ENCODE measurements at places on chromosomes 1 and 21.

DNA sequence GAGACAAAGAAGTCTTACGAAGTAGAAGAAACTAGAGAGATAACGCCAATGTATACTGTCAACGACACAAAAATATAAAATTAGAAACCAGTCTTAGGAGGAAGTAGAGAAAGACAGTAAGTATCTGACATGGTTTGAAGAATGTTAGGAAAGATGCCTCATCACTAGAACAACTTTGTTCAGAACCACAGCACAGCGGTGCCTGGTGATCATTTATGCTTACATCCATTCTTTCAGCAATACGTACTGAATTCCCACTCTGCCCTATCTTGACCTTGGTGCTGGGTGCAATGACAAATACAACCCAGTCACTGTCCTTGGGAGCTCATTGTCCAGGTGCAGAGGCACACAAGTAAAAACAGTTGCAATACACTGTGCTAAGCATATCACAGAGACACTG, 104.4 kb downstream of the TM2D1 start:
- DNase-seq, result no peak

- DNase-seq, result no peak
These were observed 713 bp upstream of the HMGCL start for GRCh38 chr1:23825762-23826522.

GRCh38 chr1:28926629-28927265, 12.4 kb downstream of the EPB41 start:
- no peak for DNase-seq

DNA sequence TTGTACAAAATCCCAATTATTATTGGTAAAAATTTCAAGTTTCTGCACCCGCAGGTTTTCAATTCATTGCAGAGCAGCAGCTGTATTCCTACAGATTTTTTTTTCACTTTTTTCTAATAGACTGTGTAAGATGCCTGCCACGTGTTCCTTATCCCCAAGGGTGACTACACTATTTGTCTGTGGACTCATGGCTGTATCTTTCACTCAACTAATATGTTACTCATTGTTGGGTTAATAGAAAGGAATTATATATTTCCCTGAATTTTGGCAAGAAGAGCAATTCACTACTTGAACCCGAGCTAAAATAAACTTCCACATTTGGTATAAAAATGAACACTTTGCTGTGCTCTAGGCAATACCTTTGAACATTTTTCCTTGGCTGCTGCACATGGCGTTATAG, 158.7 kb downstream of the NCAM2 start:
- no peak for DNase-seq

GRCh38 chr1:16920951-16921350, 780 bp upstream of the CROCC start:
- DNase-seq, result no peak

- no peak for DNase-seq
These were observed 7.8 kb downstream of the UBE2G2 start for GRCh38 chr21:44793592-44794374.

GRCh38 chr1:47710329-47711071, 272.7 kb downstream of the FOXD2 start:
- peak; percentile 31 for DNase-seq

DNA sequence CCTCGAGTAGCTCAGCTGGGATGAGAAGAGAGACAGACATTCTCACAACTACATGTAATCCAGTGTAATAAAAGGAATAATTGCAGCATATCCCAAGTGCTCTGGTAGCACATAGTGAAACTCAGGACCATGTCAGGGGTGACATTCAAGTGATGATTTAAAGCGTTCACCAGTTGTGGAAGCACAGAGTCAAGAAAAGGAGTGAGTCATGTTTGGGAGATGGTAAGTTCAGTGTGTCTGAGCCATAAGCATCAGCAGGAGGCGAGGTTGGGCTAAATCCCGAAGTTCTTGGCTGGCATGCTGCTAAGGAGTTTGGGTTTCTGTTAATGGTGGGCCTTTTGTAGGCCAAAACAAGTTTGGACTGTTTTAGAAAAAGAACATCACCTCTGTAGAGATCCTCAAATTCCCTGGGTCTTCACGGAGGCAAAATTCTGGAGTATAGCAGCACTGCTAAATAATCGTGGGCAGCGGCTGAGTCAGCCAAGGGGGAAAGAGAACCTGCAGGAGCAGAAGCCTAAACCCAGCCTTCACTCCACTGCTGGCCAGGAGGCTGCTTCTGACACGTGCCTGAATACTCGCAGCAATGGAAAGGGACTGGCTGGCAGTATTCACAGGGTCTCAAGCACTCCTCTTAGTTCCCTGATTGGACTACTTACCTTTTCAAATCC, 7.2 kb upstream of the NHLH1 start:
- DNase-seq, result no peak

- DNase-seq, result no peak
These were observed 585.8 kb downstream of the ADGRL2 start for GRCh38 chr1:82386365-82387011.

- no peak for DNase-seq
These were observed 33.1 kb downstream of the ZNF684 start for GRCh38 chr1:40564506-40564905.

DNA sequence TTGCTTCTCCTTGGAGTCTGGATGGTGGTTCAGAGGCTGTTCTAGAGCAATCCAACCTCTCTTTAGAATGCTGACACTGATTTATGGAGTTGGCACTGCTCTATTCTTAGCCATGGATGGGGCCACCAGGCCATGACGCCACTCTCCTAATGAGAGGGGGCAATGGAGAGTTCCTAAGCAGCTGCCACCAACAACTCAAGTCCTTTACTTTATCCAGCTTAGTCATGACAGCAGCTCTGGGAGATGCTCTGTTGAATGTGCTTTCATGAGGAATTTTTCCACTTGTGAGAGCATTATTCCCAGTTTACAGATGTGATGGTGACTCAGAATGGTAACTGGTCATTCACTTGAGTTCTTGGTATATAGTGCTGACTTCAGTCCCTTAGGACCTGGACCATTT, 366.3 kb downstream of the HHAT start:
- DNase-seq, result no peak

DNA sequence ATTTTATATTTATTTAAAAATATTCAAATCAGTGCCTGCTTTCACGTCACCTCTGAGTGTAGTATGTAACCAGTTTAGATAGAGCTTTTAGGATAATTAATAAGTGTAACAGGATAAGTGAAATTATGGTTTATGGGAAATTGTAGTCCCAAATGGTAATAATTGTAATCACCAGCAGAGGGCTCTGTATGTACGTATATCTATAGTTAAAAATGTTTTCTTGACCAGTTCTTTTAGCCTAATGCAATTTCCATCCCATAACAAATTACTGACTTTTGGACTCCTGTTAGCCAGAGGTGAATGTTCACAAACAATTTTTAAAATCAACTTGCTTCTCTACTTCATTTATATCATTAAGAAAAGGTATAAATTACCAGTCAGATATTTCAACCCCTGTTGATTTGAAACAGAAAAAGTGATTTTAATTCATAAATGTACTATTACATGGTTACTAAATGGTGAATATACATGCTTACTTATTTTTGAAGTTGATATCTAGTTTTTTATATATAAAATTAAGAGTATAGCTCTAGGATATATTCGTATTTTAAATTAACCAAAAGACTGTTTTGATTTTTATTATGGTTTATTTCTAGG, 25.3 kb downstream of the SLC30A7 start:
- DNase-seq, result peak; percentile 48

DNA sequence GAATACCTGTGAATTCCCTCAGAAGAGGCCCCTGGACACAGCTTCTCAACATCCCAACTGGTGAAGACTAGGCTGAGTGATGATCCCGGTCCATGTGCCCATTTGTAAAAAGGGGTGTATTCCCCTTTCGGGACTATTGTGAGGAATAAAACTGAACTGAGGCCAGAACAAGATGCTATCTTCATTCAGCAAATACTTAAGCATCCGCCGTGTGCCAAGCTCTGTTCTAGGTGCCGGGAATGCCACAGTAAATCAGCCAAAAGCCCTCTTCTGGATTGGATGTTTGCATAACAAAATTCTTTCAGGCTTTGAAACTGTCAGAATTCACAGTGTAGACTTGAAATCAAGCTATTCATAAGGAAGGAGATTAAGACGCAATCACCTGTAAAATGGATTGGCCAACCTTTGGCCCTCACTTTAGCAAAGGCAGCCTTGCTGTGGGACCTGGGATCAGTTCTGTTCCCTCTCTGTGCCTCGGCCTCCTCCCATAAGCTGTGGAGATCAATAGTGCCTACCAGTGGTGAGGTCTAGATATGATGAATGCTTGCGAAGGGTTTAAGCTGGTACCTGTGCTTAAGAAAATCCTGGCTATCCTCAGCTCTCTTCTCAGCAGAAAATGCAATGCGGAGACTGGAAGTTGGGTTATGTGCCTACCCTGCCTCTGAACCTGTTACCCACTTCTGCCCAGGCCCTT, 1.8 kb downstream of the ALPL start:
- no peak for DNase-seq

- no peak for DNase-seq
These were observed 93.0 kb downstream of the DISC1 start for GRCh38 chr1:231719485-231720183.

DNA sequence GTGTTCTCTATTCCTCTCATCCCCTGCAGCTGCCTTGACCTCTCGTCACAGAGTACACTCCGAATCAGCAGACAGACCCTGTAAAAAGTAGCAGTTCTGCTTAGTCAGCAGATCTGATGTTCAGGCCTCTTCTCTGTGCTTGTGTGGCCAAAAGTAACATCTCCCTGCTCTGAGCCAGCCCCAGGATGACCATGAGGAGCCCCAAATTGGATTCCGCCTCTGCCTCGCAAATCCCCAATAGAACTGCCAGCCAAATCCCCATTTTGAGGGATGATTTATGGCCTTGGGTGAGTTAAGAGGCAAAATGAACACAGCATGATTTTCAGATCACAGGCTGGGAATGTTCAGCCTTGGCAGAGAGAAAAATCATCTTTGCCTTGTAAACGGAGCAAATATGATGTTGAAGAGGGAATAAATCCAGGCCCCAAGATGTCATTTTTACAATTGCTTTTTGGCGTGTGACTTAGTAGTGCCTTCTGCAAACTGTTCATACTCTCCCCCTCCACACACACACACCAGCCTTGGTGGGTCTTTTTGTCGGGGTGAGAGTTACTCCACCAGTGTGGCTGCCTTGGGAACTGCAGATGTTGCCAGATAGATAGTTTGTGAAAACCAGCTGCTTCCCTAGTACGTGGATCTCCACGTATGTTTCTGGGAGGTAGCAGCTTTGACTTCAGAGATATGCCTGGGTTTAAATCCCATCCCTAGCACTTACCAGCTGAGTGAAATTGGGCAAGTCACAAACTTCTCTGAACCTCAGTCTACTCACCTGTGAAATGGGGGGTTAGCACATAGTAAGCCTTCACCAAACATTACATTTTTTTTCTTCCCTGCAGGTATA, 77.8 kb downstream of the MAN1C1 start:
- no peak for DNase-seq

GRCh38 chr1:4565166-4565565, 89.2 kb upstream of the AJAP1 start:
- DNase-seq, result no peak

- DNase-seq, result peak; percentile 83
These were observed 1.2 kb upstream of the NEGR1 start for GRCh38 chr1:72283307-72284083.

- no peak for DNase-seq
These were observed 34.8 kb upstream of the TENT5C start for GRCh38 chr1:117570988-117571409.

GRCh38 chr1:170321113-170321512, 175.4 kb downstream of the NTMT2 start:
- no peak for DNase-seq

DNA sequence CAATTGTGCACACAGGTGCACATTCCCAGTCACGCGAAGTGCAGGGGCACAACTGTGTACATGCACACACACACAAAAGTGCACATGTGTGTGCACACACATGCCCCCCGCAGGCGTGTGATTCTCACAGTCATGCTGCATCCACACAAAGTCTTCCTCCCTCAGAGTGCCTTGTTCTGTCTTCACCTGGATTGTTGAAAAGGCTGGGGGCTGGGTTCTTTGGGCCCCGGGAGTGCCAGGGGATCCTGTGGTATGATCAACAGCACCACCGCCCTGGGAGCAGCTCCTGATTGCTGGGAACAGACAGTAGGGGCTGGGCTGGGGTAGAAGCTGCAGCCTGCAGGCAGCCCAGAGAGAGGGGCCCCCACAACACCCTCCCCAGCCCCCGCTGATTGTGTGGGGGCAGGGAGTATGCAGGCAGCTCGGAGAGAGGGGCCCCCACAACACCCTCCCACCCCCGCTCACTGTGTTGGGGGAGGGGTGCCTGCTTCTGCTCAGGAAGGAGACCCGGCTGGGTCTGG, 3.4 kb downstream of the COL18A1 start:
- no peak for DNase-seq

All from hippocampal formation (tissue), 2 donors.